ENCODE measurements at places on chromosomes 13 and 19. TPM values are rescaled to one million over a fixed set of nuclear protein-coding genes. Genes with fewer than 3 reads are reported as not detected.

DNA sequence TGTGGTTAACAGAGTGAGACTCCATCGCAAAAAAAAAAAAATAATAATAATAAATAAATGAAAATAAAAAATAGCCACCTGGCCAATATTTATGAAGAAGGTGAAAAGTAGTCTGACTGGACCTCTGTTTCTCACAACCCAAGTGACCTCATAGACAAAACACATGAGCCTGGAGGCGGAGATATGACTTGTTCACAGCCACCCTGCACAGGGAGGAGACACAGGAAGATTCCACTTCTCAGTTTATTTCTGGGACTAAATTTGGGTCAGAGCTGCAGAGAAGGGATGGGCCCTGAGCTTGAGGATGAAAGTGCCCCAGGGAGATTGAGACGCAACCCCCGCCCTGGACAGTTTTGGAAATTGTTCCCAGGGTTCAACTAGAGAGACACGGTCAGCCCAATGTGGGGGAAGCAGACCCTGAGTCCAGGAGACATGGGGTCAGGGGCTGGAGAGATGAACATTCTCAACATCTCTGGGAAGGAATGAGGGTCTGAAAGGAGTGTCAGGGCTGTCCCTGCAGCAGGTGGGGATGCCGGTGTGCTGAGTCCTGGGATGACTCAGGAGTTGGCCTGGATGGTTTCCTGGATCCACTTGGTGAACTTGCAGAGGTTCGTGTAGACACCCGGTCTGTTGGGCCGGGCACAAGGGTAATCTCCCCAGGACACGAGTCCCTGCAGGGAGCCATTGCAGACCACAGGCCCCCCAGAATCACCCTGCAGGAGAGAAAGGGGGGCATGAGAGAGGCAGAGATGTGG is 9.6 kb downstream of the KLK5 start:
- no peak for DNase-seq

- peak; percentile 59 for DNase-seq
Measured at GRCh38 chr13:100515410-100515800, 73.2 kb downstream of the GGACT start.

DNA sequence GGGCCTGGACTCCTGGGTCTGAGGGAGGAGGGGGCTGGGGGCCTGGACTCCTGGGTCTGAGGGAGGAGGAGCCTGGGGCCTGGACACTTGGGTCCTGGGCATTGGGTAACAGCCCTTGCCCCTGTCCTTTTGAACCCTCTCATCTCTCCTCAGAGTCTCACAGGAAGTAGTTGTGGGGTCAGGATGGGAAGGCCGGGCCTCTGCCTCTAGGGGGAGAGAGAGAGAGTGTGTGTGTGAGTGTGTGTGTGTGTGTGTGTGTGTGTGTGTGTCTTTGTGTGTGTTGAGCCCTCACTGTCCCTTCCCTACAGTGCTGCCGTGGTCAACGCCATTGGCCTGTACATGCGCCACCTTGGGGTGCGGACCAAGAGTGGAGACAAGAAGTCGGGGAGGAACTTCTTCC is 10.9 kb downstream of the ARHGEF1 start:
- DNase-seq: no peak

GRCh38 chr13:49329831-49330545 is 82.3 kb downstream of the CDADC1 start:
- DNase-seq: no peak

GRCh38 chr13:81757348-81757970 is 1416.5 kb upstream of the SPRY2 start:
- no peak for DNase-seq

DNA sequence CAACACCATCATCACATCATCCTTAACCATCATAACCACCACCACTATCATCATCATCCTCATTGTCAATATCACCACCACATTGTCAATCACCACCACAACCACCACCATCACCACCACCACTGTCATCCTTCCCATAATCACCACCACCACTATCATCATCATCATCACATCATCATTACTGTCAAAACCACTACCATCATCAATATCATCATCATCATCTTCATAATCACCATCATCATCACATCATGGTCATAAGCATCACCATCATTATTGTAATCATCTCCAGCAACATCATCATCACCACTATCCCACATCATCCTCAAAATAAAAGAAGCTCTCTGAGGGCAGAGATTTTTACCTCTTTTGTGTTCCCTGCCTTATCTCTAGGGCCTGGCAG is 52.2 kb downstream of the MBD3L1 start:
- no peak for DNase-seq

GRCh38 chr13:110056640-110057039 is 250.3 kb downstream of the COL4A1 start:
- DNase-seq: no peak

The KLK2 gene
- not detected for total RNA-seq

GRCh38 chr13:86020351-86021002 is 221.3 kb upstream of the SLITRK6 start:
- DNase-seq: no peak

DNA sequence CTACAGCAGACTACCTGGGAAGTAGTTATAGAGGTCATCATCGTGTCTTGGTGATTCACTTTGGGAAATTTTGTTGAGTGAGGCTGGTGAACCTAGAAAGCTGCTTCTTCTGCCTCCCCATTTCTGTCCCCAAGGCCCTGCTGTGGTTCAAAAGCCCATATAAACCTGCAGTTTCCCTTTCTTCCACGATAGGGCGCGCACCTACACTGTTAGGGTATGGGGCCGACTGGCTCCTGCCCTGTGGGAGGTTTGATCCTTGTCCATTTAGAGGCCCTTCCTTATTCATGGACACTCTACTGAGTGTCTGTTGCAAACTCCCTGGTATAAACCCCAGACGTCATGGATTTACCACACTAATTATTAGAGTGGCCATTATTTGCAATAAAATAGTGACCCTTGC is 191.8 kb downstream of the GGACT start:
- DNase-seq: no peak

The GNA15 gene
- total RNA-seq: not detected

The CATSPERD gene
- total RNA-seq: not detected
